ENCODE measurements at places on chromosomes 7 and 10.

DNA sequence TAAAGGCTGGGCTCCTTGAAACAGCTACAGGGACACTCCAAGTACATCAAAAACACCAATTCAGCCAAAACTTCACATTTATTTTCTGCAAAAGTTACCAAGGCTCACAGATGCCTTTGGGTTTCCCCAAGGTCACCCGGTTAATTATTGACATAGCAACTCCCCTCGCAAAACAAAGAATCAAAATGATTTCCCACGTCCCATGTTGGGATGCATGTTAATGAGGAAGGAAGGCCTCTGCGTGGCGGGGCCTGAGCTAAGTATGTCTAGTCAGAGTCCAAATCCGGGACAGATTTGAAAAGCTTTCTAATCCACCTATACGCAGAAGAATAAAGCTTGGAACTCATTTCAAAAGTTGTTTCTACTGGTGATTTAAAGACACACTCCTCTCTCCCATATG lies 535 bp upstream of the TMEM72 start:
- no peak for DNase-seq

- no peak for DNase-seq
These were observed 45.6 kb downstream of the ALOX5 start for GRCh38 chr10:45419676-45420025.

DNA sequence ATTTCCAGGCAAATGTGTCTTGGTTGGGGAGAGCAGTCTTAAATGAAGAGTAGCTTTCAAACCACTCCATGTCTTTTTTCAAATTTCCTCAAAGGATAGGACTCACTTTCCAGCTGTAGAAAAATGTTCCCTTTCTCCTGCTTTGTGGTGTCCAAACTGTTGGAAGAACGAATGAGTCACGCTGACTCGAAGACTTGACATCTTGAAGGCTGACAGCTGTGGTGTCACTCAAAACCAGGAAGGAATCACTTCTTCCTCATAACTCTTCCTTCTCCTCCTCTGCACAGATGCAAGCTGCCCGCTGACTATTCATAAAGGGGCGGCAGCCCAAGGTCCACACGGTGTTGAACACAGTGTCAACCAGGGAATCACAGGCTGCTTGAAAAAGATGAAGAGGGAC lies 19.2 kb downstream of the PLA2G12B start:
- no peak for DNase-seq

DNA sequence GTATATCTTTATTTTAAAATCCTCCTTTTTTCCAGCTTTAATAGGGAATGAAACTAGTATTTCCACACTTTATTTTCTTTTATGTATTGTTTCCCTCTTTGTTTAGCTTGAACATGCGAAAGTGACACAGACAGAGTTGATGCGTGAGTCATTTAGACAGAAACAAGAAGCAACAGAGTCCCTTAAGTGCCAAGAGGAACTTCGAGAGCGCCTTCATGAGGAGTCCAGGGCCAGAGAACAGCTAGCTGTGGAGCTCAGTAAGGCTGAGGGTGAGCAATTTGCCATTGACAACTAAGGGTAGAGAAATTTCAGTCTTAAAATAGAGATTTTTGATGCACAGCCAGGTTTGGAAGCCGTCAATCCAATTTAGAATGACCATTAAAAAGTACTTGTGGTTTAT lies 73.1 kb downstream of the CYP51A1 start:
- DNase-seq, result no peak

GRCh38 chr7:108055611-108056021 lies 52.7 kb upstream of the LAMB1 start:
- no peak for DNase-seq

GRCh38 chr7:94590526-94591162 lies 65.3 kb downstream of the SGCE start:
- no peak for DNase-seq

DNA sequence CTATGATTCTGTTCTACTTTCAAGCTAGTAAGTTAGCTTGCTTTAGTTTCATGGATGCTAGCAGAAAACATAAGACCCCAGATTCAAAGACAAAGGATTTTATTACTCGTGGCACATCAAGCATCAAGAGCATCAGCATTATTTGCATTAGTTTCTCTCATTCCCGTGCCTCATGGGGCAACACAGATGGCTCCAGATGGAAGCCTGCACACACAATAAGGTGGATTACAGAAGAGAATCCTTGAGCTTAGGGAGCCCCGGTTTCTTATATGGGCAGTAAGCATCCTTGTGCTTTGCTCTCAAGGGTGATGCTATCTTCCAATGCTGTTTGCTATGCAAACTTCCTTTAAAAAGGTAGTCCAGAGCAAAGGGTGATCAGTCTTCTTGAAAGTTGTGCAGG lies 10.7 kb upstream of the CAPZA2 start:
- no peak for DNase-seq

Measured in D721Med (cell line).